ENCODE measurements at places on chromosomes 3 and 15.

GRCh38 chr3:102159810-102160451 lies 274.9 kb upstream of the ZPLD1 start:
- DNase-seq: no peak

DNA sequence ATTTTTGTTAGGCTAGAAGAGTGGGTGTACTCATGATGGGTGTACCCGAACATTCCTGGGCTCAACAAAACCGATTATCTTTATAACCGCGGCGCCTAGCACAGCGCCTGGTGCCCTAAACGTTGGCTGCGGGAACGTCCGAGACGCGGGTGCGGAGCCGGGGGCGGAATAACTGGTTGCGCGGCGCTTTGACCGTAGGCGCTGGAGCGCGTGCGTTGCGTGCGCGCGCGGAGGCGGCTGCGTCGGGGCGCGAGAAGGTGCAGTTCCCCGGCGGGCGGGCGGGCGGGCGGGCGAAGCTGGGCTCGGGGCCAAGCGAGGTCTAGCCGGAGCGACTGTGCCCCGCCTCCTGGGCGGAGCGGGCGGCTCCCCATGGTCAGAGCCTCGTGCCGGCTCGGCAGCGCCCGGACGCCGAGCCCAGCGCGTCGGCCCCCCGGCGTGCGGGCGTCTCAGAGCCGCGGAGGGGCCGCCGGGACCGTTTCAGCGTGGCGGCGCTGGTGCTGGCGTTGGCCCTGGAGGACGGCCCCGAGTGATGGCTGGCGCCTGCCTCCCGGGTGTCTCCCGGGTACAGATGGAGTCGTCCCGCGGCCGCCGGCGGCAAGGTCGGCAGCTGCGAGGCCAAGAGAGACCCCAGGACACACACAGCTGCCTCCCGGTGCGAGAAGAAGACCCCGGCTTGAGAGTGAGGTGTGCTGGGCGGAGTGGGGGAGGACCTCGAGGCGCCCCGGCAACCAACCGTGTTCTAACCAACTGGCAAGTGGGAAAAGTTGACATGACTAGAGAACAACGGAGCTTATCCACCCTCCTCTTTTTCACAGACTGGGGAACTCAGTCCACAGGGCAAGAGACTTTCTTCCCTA lies at the start of gene PLAAT1:
Gene PLAAT1, plus strand, starts transcription at position 373 of the 857 bp plus-strand sequence. CDS start 14,429 bp downstream, outside the sequence.
- no peak for DNase-seq

DNA sequence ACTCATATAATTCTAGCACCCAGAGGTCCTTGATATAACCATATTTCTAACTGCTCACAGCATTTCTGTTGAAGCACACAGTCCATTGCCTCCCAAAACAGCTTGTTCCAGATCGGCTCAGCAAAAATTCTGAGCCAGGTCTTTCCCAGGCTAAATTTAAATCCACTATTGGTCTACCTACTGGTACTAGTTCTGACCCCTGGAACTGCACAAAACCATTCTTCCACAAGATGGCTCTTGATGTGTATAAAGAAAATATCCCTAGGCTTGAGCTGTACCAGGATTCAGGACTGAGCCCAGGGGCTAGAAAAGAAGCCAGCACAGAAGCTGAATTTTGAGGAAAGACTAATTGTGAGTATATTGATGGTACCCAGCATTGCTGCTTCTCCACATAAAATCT lies 75.4 kb upstream of the ABHD17C start:
- no peak for DNase-seq

GRCh38 chr15:35522061-35522460 lies 23.9 kb downstream of the DPH6 start:
- no peak for DNase-seq

DNA sequence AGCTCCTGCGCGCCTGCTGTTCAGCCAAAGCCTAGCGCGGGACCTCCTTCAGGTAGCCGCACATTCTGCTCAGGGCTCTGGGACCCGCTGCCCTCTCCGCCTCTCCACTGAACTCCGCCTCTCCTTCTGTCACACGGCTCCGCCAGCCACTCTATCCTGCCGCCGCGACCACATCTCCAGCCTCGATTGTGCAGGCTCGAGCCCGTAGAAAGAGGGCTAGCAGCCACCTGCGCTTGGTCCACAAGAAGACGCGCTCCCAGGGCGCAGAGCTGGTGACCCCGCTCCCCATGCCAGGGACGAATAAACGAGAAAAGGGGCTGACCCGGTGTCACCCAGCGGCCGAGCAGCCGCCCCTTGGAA lies 1.1 kb upstream of the VIPR1 start:
- no peak for DNase-seq

DNA sequence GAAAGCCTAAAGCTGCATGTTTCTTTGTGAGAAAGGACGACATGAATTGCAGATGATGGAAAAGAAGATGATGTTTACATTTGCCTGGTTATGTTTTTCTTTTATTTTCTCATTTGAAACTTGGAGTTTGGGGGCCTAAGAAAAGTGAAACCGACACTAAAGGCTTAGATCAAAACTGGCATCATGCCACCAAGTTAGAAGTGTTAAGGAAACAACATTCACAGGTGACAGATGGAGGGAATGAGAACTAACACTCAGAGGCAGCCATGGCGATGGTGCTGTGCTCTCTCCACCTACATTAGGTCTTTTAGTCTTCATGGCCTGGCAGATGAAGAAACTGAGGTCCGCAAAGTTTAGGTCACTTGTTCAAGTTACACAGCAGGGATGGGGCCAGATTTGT lies 923.6 kb downstream of the TUSC7 start:
- no peak for DNase-seq

GRCh38 chr3:174233511-174233910 lies 625.6 kb upstream of the NAALADL2 start:
- DNase-seq: no peak

GRCh38 chr15:61011576-61012336 lies 217.3 kb downstream of the RORA start:
- no peak for DNase-seq

DNA sequence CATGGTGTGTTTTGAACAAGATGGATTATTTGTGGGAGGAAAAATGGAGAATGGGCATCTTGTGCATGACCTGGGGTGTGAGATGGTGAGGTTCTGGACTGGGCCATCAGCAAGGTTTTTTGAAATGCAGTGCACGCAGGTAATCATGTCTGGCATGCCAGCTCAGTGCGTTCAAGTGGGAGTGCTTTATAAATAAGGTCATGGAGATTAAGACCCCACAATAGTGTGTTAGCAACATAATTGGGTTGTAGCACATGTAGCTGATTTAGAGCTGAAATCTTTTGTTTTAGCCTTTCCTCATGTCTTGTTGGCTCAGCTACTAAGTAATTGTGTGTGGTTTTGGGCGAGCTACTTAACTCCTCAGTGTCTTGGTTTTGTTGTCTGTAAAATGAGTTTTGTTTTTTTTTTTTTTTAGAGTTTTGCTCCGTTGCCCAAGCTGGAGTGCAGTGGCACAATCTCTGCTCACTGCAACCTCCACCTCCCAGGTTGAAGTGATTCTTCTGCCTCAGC lies 3.9 kb upstream of the CACNA1D start:
- no peak for DNase-seq

DNA sequence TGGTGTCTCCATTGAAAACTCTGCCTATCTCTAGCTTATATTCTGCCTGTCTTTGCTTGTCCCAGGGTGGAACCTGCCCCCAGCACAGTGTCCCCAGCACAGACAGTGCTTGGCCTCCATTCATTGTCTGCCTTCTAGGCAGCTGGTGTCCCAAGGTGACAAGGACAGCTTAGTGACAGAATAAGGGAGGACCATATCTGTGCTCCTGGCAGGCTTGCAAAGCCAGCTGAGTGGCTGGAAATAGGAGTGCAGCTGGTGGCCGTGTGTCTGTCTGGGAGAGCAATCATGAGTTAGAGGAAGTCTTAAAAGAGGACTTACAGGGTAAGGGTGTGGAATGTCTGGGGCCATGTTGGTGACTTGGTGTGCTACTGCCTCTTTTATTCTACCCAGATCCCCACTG lies 33.4 kb downstream of the SCN5A start:
- DNase-seq: no peak

GRCh38 chr3:55546866-55547669 lies 60.0 kb upstream of the WNT5A start:
- no peak for DNase-seq

Measured in activated naive CD4-positive, alpha-beta T cell (primary cell).